ENCODE measurements at places on chromosomes 6 and 20. TPM values are rescaled to one million over a fixed set of nuclear protein-coding genes. Genes with fewer than 3 reads are reported as not detected.

DNA sequence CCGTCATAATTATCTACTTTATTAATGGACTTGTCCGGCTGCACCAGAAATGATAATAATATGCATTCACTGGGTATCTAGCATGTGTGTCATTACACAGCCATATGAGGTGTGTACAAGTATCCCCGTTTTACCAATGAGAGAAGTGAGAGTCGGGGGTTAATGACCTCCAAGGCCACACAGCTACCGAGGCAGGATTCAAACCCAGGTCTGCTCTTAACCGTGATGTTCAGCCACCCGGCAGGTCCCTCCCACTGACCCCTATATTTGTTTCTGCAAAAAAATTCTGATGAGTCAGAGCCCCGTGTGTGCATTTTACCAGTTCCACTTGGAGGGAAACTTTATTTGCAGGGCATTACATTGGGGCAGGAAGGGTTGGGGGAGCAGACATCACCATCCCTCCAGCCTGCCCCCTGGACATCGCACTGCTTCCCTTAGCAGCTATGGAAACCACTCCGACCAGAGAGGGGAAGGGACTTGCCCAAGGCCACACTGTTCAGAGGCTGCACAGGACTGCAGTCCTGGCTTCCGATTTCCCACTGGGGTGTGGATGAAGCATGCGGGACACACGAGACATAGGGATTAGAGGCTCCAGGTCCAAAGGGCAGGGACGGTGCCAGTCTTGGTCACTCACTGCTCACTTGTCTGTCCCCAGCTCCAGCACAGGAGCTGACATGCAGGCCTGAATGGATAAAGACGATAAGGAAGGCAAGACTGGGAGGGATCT, 10.1 kb upstream of the SRC start:
- DNase-seq, result no peak

DNA sequence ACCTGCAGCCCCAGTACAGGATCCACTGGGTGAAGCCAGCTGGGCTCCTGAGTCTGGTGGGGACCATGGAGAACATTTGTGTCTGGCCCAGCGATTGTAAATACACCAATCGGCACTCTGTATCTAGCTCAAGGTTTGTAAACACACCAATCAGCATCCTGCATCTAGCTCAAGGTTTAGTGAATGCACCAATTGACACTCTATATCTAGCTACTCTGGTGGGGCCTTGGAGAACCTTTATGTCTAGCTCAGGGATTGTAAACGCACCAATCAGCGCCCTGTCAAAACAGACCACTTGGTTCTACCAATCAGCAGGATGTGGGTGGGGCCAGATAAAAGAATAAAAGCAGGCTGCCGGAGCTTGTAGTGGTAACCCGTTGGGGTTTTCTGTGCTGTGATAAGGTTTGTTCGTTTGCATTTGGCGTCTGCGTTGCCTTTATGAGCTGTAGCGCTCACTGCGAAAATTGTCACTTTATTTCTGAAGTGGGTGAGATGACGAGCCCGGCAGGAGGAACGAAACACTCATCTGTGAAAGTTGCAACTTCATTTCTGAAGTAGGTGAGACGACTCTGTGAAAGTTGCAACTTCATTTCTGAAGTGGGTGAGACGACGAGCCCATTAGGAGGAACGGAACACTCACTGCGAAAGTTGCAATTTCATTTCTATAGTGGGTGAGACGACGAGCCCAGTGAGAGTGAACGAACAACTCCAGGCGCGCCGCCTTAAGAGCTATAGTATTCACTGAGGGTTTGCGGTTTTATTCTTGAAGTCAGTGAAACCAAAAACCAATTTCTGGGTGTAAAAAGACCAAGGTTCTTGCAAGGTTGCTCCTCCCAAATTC, 31.1 kb downstream of the SERPINB6 start:
- DNase-seq, result no peak

GRCh38 chr6:14280766-14281293, 163.3 kb downstream of the CD83 start:
- no peak for DNase-seq

DNA sequence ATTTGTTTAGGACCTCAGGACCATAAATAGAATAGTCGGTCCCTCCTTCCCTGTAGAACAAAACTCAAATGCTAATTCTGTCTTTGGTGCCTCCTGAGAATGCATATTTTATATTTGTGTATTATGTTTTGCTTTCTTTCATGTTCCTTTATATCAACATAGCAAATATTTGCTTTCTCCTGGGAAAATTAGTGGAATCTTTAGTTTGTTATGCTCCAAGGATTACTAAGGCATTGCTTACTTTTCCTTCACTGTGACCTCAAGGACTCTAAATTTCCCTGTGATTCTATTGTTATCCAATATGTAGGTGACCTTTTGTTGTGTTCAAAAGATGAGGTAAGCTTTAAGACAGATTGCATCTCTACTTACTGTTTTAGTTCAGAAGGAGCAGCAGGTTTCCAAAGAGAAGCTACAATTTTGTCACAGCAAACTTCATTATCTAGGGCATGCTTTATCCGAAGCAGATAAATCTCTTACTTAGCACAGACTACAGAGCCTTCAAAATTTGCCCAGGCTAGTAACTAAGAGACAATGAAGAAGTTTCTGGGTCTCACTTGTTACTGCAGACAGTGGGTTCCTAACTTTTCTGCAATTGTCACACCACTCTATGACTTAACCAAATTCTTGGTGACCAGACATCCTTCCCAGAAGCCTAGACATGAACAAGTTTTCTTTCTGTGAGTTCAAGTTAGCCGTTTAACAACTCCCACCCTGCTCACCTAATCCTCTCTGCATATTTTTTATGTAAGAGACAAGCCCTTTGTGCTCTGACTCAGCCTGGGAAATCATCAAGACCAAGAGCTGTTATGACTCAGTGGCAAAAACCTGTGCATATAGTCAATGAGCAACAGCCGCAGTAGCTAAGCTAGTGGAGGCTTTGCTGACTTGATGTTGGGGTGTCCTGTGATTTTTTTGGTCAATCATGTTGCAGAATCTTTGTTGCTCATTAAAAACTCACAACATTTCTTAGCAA, 378.8 kb downstream of the QKI start:
- DNase-seq, result no peak

DNA sequence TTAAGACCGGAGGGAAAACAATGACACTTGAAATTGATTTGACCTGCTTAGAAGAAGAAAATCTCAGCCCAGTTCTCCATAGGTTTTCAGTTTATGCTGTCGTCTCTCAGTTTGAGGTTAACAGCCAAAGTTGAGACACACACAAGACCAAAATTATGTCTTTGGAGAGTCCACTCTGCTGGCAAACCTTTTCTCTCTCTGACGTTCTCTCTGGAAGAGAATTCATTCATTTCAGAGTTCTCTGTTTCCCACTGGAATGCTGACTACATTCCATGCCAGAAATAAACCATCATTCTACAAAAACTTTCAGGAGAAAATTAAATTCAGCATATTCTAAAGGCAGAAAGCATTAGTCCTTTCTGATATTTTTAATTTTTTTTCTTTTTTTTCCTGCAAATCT, 155.2 kb downstream of the TFAP2A start:
- no peak for DNase-seq

DNA sequence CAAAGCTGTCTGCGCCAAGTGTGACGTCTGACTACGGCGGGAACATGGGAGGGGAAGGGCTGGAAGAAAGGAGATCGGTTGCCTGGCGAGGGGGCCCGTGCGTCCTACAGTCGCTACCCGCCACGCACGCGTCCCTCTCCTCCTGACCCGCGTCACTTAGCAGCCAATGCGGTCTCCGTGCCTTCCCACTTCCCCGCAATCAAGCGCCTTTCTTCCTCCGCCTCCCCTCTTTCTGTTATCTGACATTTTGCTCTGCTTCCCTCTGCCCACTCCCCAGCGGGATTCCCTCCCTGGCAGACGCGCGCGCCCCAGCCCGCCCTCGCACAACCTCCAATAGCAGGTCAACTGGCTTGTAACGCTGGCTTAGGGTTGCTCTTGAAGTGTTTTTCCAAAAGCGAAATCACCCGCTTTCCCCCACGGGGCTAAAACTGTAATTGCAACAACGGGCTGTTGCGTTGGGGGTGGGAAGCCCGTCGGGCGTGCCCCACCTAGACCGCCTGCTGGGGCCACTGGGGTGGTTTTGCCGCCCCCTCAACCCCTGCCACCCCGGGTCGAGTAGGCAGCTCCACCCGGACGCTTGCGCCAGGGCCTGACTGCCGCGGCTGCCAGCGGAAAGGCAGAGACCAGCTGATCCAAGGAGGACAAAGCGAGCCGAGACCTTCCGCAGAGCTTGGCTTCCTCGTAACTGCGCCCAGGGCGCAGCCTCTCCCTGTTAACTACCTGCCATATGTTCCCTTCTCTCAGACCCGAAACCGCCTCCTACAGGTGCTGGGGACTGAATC, 6.2 kb upstream of the SOX4 start:
- DNase-seq, result peak; percentile 74

The PRICKLE4 gene
- 3.3 TPM for total RNA-seq

DNA sequence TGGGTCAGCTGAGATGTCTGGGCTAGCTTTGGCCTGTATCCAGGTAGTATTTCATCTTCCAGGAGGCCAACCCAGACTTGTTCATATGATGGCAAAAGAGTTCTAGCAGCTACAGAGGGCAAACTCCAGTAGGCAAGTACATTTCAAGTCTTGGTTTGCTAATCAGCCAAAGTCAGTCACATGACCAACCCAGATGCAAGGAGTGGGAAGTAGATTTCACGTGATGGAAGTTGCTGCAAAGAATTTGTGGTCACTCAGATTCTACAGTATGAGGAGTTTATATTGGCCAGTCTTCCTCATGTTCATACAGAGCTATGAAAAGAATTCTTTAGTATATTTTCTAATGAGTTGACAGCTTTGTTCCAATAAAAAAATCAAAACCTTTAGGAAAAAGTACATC, 101.8 kb downstream of the PHACTR1 start:
- DNase-seq, result no peak

- no peak for DNase-seq
These were observed 48.8 kb upstream of the CDH22 start for GRCh38 chr20:46357030-46357514.

GRCh38 chr20:63699466-63700198, 3.2 kb downstream of the TNFRSF6B start:
- DNase-seq, result peak; percentile 35

Data from Right ventricle myocardium inferior (tissue), 1 donor.